ENCODE measurements at places on chromosomes 7 and 10.

- no peak for DNase-seq
Measured at GRCh38 chr7:3888096-3888495, 587.0 kb downstream of the SDK1 start.

DNA sequence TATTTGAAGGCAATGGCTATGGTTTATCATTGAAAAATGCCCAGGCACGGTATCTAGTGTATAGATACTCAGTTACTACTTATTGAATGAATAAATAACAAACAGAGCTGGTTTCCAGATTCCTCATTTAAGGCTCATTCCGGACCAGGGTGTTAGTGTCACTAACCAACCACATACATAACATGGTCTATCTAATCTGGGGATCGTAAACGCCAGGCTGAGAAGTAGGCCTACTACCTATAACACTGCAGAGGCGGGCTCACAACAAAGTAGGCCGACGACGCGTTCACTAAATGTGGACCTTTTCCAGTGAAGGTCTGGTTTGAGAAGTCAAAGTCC, 423 bp downstream of the LSM5 start:
- no peak for DNase-seq

GRCh38 chr10:130194991-130195645, 58.9 kb downstream of the GLRX3 start:
- DNase-seq: no peak

DNA sequence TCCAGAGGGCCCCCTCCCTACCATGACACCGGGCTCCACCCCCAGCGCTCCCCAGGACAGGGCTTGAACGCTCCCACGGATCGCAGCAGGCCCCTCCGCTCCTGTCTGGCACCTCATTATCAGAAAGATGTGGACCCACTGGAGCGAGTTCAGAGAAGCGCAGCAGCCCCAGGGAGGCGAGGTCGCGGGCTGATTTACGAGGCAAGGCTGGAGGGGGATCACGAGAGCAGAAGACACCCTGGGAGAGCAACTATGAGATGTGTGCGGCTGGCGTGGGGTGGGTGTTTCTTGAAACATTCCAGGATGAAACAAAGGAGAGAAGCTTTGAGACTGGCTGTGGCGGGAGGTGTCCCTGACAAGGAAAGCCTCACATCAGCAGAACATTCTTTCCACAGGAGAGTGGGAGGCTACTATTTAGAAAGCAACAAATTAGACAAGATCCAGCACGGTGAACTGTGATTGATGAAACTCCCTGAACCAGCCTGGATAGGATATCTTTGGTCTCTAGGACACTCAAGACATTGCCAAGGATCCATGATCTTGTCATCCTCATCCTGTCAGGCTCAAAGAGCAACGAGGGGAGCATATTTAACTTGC, 66.0 kb downstream of the JCAD start:
- DNase-seq: no peak

GRCh38 chr10:42754155-42755027, 28.2 kb upstream of the BMS1 start:
- no peak for DNase-seq

GRCh38 chr7:49245062-49245461, 320.7 kb downstream of the CDC14C start:
- DNase-seq: no peak

DNA sequence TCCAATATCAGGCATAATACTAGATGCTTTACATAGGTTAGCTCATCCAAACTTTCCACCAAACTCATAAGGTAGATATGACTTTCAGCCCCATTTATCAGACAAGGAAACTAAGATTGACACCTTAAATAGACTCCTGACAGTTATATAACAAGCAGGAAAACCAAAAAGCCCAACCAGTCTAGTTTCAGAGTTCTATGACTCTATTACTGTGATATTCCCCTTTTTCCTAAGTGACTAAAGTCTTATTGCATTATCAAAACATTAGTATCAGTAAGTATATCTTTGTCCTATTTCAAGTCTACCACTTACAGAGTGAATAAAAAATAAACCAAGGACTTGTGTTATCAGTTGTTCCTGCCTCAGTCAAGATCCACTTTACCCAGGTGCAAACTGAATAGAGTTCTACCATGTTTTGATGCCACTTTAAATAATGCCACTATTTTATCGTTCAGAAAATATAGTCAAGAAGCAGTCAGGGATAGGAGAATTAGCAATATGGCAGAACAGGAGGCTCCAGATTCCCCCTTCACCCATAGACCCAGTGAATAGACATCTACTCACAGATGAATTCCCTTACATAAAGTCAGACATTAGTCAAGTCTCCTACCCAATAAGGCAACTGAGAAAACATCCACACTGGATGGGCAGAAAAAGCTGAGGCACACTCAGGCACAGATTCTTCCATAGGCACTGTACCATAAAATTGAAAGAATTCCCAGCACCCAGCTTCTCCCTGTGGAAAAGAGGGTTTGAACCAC, 74.1 kb downstream of the CRPPA start:
- DNase-seq: no peak

DNA sequence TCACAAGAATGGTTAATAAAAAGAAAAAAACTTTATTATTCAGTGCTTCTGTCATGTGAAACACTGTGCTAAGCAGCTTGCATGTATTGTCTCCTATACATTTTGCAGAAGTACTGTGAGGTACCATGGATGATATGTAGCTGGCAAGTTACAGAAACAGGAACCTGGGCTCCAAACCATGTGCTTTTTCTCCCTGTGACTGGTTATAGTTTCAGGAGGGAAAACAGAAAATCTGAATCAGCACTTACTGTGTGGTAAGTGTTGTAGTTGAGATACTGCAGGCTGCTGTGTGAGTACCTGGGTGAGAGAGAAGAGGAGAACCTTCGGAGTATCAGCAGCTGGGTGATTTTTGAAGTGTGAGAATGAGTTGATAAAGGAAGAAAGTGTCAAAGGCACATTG, 285.0 kb downstream of the SUGCT start:
- no peak for DNase-seq

DNA sequence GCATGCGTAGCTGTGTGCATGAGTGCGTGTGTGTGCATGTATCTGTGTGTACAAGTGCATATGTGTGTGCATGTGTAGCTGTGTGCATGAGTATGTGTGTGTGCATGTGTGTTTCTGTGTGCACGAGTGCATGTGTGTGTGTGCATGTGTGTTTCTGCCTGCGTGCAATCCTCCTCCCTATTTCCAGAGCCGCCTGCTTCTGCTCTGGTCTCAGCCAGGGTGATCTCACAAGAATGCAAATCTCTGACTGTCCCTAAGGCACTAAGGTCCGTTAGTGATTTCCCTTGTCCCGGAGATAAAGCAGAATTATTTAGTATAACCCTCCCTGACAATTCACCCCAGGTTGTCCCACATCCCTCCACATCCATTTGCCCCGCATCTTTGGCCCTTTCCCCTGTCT, 530.3 kb downstream of the TCERG1L start:
- no peak for DNase-seq

- no peak for DNase-seq
Measured at GRCh38 chr7:13821152-13821787, 168.2 kb downstream of the ETV1 start.

DNA sequence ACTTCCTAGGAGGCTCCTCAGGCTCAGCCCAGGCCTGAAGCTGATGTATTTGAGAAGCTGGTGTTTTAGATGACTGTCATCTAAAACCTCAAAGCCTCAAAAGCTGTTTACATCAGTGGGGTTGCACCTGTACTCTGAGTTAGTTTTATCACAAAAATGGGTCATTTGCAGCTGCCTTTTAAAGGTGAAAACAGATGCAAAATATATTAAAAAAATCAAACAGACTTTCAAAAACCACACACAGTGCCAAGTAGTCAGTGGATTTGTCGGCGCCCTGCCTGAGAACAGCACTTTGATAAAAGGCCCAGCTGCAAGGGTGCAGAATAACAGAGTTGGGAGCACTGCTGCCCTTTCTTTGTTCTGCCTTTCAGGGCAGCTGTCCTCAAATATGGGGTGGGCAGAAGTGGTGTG, 103.0 kb downstream of the VOPP1 start:
- no peak for DNase-seq

DNA sequence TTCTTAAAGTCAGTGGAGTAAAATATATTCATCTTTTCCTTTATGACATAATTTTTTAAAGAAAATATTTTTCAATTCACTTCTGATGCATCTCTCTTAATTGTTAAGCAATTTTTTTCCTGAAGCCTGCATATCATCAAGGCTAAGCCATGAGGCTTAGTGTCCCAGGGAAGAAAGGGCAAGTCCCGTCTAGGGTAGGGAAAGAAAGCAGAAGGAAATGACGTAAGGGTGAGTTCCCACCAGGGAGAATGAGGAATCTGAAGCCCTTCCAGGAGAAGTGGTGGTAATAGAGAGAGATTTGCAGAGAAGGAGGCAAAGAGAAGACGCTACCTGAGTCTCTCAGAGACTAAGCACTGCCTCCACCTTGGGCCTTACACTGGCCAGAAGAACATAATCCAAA, 96.8 kb upstream of the NFE2L3 start:
- no peak for DNase-seq
